ENCODE measurements at places on chromosomes 7 and 10.

GRCh38 chr10:24989867-24990266, 26.1 kb downstream of the ENKUR start:
- DNase-seq: no peak

DNA sequence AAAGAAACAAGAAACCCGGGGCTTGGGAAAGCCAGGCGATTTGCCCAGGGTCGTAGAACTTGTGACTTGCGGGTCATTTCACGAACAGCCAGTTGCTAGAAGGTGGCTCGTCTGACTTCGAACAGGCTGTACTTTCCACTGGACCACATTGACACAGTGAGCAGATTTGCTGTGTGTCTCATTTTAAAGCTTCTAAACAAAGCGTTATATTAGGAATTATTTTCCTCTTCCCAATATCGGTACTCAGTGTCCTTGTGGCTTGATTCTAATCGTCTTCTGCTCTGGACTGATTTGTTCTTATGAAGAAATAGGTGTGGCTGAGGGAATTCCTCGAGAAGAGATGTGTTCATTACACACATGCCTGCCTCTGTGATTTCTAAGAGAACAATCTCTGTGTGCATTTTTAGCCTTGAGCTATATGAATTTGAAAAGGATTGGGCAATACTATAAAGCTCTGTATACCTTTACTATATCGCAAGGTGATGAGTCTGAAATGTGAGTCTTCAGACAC, 150.0 kb upstream of the PRR15 start:
- no peak for DNase-seq

DNA sequence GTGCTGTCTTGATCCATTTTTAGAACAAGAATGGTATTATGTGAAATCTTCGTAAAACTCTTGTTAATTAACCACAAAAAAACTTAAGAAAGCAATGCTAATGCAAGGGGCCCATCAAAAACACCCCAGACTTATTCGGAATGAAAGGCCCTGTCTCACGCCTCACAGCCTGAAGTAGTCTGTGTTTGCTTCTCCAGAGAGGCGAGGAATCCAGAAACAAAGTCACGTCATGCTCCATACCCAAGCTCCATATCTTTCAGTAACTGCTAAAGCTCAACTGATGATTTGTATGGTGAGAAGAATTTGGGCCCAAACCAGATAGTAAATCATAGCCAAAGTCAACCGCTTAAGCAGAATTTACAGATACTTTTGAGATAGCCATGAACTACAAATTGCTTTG, 155.4 kb downstream of the ATE1 start:
- DNase-seq: no peak

DNA sequence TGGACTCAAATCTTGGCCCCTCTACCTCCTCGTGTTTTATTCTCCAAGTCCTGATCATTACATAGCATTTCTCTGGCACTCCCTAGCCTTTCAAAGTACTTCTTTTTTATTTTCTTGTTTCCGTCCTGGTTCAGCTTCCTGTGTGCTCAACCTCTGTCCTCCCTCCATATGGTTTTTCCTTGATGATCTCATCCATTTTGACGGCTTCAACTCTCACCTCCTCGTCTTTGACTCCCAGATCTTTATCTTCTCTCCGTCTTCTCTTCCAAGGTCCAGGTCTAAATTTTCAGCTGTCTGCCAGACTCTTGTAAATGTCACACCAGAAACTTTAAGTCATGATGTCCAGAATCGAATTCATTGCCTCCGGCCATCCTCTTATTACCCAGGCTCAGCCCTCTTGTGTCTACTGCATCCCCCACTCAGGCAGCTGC, 23.3 kb upstream of the GFRA1 start:
- no peak for DNase-seq

DNA sequence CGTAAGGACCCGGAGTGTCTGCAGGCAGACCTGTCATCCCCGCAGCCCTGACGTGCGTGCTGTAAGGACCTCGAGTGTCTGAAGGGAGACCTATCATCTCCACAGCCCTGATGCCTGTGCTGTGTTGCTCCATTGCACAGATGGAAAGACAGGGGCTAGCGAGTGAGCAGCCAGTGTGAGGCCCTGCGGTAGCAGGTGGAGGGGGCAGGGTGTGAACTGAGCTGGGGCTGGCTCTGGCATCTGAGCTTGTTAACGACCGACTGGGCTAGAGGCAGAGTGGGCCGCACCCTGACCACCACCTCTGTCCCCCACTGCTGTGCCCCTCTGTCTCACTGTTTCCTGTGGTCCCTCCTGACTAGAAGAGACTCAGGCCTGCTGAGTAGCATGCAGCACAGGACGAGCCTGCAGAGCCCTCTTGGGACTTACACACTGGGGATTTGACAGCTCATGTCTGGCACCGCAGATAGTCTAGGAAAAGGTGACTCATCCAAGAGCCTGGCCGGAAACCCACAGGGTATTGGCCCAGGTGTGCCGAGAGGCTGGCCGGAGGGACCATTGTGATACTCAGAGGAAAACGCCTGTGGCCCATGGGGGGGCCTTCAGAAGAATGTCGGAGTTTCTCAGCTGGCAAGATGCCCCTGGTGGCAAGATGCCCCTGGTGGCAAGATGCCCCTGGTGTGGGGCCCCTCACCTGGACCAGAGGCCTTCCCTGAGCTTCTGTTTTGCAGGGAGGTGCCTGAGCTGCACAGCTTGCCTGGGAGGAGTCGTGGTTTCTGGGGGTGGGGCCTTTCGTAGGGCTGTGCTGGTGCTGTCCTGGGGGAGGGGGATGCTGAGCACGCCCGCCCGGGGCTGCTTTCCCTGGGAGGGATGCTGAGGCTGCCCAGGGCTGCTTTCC, 34.3 kb downstream of the INPP5A start:
- peak; percentile 86 for DNase-seq

DNA sequence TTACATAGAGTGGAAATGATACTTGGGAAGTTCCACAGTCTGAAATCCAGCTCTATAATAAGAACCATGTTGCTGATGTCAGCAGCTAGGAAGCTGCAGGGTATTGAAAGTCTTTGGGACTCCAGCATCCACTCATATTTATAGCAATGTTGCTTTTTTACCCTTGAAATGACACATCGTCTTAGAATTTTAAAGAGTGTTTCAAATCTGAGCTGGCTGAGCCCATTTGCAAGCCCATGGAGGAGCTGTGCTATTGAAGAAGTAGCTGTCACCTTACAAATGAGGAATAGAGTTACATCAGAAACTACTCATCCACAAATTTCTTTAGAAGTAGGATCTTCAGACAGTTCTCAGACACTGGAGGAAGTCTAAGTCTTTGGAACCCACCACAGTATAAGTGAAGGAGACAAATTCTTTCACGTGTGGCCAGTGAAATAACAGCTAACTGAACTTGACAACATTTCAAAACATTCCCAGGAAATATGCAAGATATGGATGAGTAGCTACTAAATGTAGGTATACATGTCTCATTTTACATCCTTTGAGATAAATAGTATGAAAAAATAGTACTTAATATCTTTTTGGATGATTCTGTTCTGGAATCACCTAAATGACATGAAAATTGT, 203.6 kb downstream of the ZNF365 start:
- no peak for DNase-seq

DNA sequence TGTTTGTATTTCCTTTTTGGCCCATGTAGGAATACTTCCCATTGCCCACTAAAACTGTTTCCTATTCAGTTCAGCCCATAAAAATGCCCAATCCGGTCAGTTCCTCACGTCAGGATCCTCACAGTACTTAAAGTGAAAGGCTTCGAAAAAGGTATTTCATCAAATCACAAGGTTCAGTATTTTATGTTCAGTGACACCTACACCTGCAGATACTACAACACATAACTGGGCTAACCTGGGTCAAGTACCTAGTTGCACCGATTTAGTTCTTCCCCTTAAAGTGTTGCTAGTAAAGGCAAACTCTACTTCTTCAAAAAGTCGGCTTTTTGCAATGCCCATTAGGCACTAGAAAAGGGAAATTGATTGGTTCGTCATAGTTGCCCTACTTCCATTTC, 1.1 kb downstream of the SNX13 start:
- peak; percentile 42 for DNase-seq

DNA sequence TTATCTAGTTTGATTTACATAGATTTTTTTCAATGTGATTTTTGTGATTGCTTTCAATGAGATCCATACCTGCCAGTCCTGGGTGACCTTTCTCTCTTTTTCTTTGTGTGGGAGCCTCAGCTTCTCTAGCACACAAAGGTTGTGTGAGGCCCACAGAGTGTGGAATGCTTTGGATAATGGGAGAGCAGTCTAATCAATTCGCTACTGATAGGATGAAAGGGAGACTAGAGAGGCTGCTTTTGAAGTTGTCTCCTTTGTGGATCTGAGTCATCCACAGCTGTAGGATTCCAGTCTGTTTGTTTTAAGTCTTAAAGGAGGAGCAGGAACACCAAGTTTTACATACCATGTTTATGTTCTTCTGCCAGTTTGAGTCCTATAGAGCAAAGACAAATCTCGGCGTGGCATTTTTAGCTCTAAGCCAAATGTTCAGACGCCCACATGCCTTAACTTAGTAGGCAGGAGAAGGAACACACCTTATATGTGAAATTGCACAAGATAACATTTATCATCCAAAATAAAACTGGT, 330.0 kb downstream of the ARL4A start:
- peak; percentile 86 for DNase-seq

- no peak for DNase-seq
Measured at GRCh38 chr10:47098964-47099363, 187.7 kb downstream of the PTPN20 start.

GRCh38 chr7:37069336-37069735, 345.0 kb upstream of the AOAH start:
- DNase-seq: no peak

- DNase-seq: no peak
Measured at GRCh38 chr10:97483921-97484320, 14.3 kb downstream of the MMS19 start.

GRCh38 chr10:11713186-11713743, 28.9 kb upstream of the ECHDC3 start:
- DNase-seq: no peak

- no peak for DNase-seq
Measured at GRCh38 chr7:50264908-50265307, 39.6 kb upstream of the IKZF1 start.

DNA sequence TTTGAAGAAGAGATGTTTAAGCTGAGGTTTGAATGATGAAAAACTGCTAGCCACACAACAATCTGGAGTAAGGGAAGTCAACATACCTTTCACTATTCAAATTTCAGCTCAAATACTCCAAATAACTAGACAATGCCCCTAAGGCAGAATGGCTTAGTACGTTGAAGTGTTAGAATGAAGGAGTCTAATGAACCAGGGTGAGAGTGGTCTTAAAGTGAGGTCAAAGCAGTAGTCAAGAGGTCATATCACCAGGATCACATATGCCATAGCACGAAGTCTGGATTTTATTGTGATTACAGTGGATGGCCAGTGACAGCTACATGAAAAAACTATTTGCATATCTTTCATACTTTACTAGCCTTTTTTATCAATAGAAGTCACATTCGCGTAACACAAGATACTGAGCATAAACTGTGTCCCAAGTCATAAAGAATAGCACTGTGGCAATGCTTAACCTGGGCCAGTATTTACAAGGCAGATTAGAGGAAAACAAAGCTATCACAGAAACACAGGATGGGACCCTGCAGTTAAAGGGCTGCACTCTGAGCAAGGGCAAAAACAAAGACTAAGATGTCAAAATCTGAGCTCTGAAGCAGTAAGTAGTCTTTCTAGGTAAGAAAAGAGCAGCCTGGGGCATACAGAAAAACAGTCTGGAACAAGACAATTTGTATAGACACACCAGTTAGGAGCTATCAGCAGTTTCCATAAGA, 61.5 kb downstream of the HYCC1 start:
- no peak for DNase-seq

- DNase-seq: no peak
Measured at GRCh38 chr7:47932016-47932415, 16.2 kb downstream of the PKD1L1 start.

DNA sequence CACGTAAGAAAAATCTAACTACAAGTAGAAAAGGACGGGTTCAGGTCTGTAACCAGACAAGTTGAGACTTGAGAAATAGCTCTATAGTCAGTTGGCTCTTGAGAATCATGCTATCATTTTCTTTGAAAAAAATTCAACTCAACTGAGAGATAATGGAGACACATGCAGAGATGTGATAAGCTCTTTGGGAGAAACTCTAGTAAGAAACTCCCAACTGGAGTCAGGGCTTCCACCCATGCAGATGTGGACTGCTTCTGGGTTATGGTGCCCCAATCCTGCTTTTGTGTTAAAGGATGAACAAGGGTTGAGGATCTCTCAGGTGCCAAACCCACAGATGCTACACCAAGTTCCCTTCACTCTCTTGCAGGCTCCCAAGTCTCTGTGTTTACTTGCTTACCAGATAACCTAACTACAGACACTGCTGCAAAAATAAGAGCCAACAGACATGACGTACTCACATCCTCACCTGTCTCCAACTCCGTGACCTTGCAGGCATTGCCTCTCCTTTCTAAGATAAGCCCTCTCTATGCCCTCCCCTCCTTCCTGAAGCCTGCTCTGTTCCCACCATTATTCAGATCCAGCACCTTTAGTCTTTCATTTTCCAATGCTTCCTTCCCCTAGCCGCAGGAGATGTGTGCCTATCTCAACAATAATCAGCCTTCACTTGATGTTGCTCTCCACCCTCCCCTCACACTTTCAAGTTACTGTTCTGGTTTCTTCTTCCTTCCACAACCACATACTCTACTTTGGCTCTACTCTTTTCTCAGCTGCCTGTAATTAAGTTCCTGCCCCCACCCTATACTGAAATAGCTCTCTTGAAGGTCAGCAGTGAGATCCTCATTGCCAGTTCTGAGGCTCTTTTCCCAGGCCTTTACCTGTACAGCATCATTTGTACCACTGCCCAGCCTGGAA, 130.0 kb downstream of the ICA1 start:
- DNase-seq: no peak

DNA sequence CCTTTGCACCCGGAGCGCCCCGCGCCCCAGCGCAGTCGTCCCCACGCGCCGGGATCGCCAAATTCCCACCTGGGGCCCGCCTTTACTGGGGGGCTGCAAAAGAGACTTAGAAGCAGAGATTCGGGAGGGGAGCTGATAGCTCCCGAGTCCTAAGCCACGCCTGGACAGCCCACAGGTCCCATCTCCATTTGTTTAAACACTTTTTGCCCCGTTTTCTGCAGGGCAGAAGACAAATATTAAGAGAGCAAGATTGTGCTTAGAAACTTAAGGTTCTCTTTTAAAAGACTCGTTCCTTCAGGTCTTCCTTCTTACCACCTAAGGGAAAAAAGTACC, 299.1 kb upstream of the NFE2L3 start:
- no peak for DNase-seq

GRCh38 chr7:118918556-118918955, 694.1 kb downstream of the ANKRD7 start:
- peak; percentile 52 for DNase-seq

- no peak for DNase-seq
Measured at GRCh38 chr10:126170776-126171175, 217.5 kb downstream of the ADAM12 start.

GRCh38 chr10:68067029-68067428, 8.1 kb downstream of the HERC4 start:
- no peak for DNase-seq

- DNase-seq: no peak
Measured at GRCh38 chr7:24967696-24968095, 12.3 kb downstream of the OSBPL3 start.

GRCh38 chr10:119284679-119285096, 77.3 kb downstream of the GRK5 start:
- DNase-seq: no peak

Measured in LoVo (cell line).